ENCODE measurements at places on chromosomes 7 and 10.

DNA sequence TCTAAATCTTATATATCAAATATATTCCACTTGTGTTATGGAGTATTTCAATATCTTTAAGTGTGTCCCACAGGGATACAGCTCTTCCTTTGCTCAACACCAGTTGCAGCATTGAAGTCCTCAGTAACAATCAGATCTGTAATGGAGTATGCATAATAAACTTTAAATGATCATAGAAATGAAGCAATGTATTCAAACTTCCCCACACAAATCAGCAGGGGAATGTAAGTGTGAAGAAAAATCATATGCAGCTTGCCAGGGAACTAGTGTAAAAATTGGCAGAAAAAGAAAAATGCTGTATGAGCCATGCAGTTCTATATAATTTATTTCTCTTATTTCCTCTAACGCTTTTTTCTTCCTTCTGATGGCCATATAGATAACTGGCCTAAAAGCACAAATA, 444.3 kb upstream of the VSTM2A start:
- no peak for DNase-seq

- no peak for DNase-seq
Observed at GRCh38 chr7:30869794-30870611, 41.6 kb upstream of the AQP1 start.

DNA sequence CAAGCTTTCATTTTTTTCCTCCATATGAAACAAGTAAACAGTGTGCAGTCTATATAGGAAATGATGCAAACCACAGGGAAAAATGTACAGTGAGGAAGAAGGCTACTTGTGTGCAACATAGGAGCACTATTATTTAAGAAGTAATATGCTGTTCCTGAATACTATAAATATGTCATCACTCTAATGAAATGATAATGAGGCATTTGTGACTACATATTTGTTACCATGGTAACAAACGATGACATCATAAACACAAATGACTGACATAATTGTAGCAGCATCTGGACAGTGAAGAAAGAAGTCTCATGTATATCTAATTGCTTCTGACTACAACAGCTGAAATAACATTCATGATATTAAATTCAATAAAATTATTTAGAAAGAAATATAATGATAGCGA, 164.8 kb downstream of the C7orf25 start:
- no peak for DNase-seq

GRCh38 chr7:41592236-41592635, 110.7 kb downstream of the INHBA start:
- DNase-seq, result no peak

DNA sequence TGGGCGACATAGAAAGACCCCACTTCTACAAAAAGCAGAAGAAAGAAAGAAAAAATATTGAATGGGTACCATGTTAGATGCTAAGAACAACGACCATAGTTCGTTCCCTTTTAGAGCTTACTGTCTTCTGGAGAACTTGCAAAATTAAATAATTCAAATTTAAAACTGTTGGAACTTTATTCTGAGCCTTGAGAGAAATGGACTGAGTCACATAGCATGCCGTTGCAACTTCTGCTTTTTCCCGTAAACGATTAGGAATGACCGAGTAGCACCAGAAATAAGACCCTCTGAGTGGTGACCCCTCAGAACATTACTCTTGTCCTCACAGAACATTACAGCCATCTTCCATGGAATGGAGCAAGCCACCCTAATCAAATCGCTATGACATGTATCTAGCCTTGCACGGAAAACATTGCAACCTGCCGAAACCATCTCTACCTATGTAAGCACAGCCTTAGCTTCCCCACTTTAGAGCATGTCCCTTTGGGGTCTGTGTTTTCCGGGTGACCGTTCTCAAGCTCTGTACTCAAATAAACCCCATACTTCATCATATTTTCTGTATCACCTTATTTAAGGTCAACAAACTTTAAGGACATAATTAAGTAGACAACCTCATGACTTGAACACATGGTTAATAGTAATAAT, 179.1 kb downstream of the PRKCQ start:
- DNase-seq, result no peak

DNA sequence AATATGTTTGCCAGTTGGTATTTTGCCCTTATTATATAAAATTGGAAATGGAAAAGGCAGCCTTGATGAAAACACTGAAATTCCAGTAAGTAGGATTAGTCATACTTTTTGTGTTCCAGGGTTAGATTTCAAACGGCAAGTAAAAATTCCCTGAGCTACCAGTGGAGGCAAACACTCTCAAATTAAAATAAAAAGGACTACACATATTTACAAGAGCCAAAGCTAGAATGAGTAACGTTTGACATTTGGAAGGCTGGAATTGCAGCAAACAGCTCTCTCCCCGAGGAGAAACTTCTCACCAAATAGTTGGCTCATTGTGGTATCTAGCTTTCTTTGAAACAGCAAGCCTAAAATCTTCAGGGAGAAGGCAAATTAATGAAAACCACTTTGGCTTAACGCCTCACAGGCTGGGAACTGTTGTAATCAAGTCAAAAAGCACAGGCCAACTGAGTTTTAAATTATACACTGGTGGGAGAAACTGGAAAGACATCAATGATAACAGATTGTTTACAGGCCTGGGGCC, 288.4 kb downstream of the SNX13 start:
- no peak for DNase-seq

All from putamen (tissue), 1 donor.